ENCODE measurements at places on chromosomes 7 and 10. TPM values are rescaled to one million over a fixed set of nuclear protein-coding genes. Genes with fewer than 3 reads are reported as not detected.

SOSTDC1 gene
- not detected for total RNA-seq

GRCh38 chr7:111025006-111025405 lies 65.9 kb upstream of the LRRN3 start:
- no peak for DNase-seq

DNA sequence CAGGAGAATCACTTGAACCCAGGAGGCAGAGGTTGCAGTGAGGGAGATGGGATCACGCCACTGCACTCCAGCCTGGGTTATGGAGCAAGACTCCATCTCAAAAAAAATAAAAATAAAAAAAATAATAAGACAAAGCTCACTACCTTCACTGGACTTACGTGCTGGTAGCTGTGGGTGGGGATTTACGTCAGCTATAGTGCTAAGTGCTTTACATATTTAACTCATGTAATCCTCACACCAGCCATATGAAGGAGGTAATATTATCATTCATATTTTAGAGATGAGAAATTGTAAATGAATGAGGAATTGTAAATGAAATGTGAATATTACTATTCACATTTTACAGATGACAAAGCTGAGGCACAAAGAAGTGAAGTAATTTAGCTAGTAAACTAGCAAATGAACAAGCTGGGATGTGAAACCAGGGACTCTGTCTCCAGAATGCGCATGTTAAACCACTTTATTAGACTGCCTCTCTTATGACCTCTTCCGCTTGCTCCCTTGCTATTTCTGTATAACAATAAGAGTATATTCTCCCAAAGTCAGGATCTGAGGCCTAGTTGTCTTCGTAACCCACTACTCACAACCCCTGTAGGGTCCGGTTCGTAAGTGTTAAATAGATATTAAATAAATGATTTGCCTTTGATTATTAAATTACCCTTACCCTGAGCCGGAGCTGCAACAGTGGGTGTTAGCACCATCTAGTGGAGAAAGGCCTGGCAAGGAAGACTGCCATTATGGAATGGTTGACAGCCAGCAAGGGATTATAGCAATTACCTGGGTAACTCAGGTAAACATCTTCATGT lies 70.2 kb downstream of the HTR7 start:
- DNase-seq = no peak

GRCh38 chr7:14424675-14425074 lies 435.2 kb upstream of the ETV1 start:
- DNase-seq = no peak

DNA sequence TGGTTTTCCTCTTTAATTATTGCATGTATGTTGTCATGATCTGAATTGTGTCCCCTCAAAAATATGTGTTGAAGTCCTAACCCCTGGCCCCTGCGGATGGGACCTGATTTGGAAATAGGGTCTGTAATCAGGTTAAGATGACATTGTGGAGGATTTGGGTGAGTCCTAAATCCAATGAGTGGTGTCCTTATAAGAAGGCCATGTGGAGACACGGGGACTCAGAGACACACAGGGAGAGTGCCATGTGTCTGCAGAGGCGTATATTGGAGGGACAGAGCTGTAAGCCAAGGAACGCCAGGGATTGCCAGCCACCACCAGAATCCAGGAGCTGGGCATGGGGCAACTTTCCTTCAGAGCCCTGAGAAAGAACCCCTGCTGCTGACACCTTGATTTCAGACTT lies 171.9 kb downstream of the CREB5 start:
- no peak for DNase-seq

- no peak for DNase-seq
Measured at GRCh38 chr7:6640246-6640721, 3.2 kb downstream of the ZNF316 start.

- no peak for DNase-seq
Measured at GRCh38 chr10:106971411-106971831, 193.1 kb downstream of the SORCS1 start.

- peak; percentile 66 for DNase-seq
Measured at GRCh38 chr7:94183289-94183749, 179.2 kb upstream of the BET1 start.

DNA sequence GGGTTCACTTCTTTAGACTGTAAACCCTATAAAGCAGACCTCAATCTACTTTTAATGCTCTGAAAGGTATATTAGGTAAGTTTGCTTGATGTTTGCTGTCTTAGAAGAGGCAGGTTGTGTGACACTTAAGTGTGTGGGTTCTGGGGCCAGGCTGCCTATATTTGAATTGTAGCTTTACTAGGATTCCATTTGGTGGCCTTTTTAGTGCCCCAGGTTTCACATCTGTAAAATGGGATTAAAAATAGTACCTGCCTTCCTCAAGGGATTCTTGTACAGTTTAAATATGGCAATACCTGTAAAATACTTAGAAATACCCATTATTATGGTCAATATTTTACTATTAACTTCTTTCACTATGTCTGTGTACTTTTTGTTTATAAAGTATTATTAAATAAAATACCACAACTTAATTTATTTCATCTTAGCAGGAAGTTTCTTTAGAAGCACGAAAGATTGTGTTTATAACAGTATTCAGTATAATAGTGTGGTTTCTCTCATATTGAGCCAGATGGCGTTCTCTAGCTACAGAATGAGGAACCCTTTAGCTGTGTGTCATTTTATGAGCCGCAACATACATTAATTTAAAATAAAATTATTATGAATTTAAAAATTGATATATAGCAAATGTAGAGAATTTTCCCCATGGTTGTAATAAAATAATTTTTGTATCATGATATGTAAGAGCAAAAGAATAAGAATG lies 94.2 kb downstream of the CDK14 start:
- DNase-seq = no peak

Measured in aorta (tissue), 5 donors.